HepG2 (cell line): ENCODE measurements at places on chromosomes 5 and 9. TPM values are rescaled to one million over a fixed set of nuclear protein-coding genes. Genes with fewer than 3 reads are reported as not detected.

The CCDC180 gene
- 1.5 and 2.5 TPM in 2 replicates for total RNA-seq

The TMC1 gene
- 0.02 TPM in 1 of 2 replicates, not detected in the other for total RNA-seq

The MLANA gene
- 0.11 and 0.72 TPM in 2 replicates for total RNA-seq

The SLC36A3 gene
- total RNA-seq, result not detected in 2 replicates

The CDO1 gene
- total RNA-seq, result 4.4 and 5.3 TPM in 2 replicates

The MEGF10 gene
- total RNA-seq, result not detected in 2 replicates

The SLIT3 gene
- not detected in 2 replicates for total RNA-seq

The RPL12 gene
- total RNA-seq, result 1,551 and 1,660 TPM in 2 replicates

The ARRDC1 gene
- 13.4 and 21.7 TPM in 2 replicates for total RNA-seq

The SAXO1 gene
- not detected in 2 replicates for total RNA-seq

The NUTM2G gene
- total RNA-seq, result not detected in 2 replicates

The AOPEP gene
- total RNA-seq, result 32.8 and 41.6 TPM in 2 replicates

The PCDHGB2 gene
- 0.64 and 0.77 TPM in 2 replicates for total RNA-seq

The GABRA1 gene
- total RNA-seq, result not detected in 2 replicates

The HMCN2 gene
- total RNA-seq, result 0.09 TPM in 1 of 2 replicates, not detected in the other

The LHX2 gene
- not detected in 2 replicates for total RNA-seq

The STK32A gene
- not detected in 2 replicates for total RNA-seq

The ANXA6 gene
- total RNA-seq, result 125 and 154 TPM in 2 replicates

The IPPK gene
- total RNA-seq, result 14.1 and 15.1 TPM in 2 replicates

The C9orf57 gene
- not detected in 2 replicates for total RNA-seq

The RASEF gene
- 0.03 and 0.07 TPM in 2 replicates for total RNA-seq

The SUSD1 gene
- 16.0 and 25.9 TPM in 2 replicates for total RNA-seq

The TMED7 gene
- 89.1 and 113 TPM in 2 replicates for total RNA-seq

The SEMA4D gene
- total RNA-seq, result 0.07 and 0.13 TPM in 2 replicates

The SOX30 gene
- not detected in 2 replicates for total RNA-seq

The ADAMTS2 gene
- total RNA-seq, result 0.18 and 0.24 TPM in 2 replicates

The PHF24 gene
- not detected in 2 replicates for total RNA-seq

The F12 gene
- 1.3 and 3.0 TPM in 2 replicates for total RNA-seq

The AK8 gene
- total RNA-seq, result not detected in 2 replicates

The KCNV2 gene
- total RNA-seq, result not detected in 2 replicates

The LHX3 gene
- total RNA-seq, result not detected in 2 replicates

The EIF4EBP3 gene
- 1.7 and 1.9 TPM in 2 replicates for total RNA-seq

The DOK3 gene
- total RNA-seq, result 0.48 and 1.4 TPM in 2 replicates

The MYMK gene
- total RNA-seq, result not detected in 2 replicates
